Inflammatory macrophage treated with lipopolysaccharide for 1 hour (primary cell): ENCODE measurements at places on chromosomes 3 and 15.

DNA sequence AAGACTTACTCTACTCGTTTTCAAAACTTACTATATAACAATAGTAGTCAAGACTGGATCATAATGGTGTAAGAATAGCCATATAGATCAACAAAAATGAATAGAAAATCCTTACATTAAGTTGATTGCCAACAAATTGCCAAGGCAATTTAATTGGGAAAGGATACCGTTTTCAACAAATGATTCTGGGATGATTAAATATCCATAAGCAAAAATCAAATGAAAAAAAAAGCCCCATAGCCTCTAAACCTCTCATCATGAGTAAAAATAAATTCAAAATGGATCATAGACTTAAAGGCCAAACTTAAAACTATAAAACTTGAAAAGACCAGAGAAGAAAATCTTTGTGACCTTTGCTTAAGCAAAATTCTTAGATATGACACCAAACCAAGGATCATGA lies 5.3 kb upstream of the SNRK start:
- no peak for DNase-seq

DNA sequence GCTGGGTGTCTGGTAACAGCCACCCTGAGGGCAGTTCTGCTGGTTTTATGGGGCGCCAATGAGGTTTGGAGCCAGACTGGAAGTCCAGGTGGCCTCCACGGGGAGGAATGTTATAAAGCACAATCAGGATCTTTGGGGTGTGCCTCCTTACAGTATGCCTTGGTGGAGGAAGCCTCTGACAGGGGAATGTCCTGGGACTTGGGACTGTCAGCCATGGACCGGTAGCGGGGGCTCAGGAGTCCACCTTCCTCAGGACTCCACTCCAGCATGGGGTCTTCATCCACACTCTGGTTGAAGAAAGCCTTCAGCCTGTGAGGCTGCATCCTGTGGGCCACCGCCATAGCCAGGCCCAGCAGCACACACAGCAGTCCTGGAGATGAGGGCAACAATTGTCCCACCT lies 4.9 kb downstream of the DUOXA2 start:
- DNase-seq = no peak

GRCh38 chr15:85314633-85315032 lies 65.8 kb upstream of the AKAP13 start:
- no peak for DNase-seq

- DNase-seq = no peak
Observed at GRCh38 chr15:70528816-70529215, 234.5 kb downstream of the UACA start.

- no peak for DNase-seq
Observed at GRCh38 chr3:43362961-43363360, 76.6 kb downstream of the SNRK start.

- DNase-seq = no peak
Observed at GRCh38 chr3:168531116-168531515, 435.4 kb upstream of the GOLIM4 start.

DNA sequence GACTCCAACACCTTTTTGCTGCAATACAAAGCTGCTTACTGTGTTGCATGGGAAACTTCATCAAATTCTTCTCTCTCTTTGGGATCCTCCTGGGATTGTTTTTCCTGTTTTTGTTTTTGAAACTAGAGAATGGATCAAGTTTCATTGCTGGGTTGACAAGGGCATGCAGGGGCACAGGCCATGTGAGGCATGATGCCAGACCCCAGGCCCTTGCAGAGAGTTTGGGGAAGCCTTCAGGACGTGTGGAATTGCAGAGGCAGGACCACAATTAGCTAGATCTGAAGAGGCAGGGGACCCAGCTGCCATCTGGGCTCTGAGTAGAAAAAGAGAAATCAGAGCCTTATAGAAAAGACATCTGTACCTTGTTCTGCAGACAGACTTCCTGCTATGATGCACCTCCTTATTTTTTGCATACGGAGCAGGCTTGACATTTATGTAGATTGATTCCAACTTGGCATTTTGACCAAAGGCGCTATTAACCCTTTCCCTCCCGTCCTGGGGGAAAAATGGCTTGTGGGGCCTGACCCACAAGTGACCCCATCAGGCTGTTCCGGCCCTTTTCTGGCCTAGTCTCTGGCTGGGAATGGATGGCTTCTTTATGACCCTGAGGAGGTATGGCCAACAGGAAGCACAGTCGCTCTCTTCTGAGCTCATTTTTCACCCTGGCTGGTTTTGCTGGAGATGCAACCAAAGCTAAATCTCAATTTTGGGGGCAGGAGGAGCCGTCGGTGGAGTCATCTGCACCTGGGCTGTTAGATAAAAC lies 44.3 kb upstream of the CHRNB4 start:
- DNase-seq = no peak

DNA sequence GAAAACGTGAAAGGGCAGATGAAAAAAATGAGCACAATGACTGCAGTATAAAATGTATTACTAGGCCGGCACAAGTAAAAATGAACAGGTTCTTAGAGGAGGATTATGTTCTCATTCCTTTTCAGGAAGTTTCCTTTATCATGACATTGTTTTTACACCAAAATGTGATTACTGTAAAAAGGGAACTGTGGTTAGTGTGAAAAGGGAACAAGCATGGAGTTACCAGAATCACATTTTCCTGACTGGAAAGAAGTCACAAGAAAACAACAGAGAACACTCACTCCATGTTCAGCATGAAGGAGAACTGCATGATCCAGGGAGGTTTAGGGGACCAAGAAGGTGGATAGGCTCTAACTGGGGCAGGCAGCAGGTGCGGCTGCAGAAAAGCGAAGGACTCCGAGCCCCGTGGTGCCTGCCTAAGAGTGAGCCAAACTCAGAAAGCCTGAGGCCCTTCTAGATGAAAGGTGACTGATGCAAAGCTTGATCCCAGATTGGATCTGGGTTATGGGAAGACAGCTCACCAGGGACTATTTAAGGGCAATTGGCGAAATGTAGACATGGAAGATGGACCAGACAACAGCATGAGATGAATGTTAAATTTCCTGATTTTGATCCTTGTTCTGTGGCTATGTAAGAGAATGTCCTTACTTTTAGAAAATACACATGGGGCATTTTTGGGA lies 77.3 kb downstream of the CCR1 start:
- DNase-seq = peak; percentile 86

DNA sequence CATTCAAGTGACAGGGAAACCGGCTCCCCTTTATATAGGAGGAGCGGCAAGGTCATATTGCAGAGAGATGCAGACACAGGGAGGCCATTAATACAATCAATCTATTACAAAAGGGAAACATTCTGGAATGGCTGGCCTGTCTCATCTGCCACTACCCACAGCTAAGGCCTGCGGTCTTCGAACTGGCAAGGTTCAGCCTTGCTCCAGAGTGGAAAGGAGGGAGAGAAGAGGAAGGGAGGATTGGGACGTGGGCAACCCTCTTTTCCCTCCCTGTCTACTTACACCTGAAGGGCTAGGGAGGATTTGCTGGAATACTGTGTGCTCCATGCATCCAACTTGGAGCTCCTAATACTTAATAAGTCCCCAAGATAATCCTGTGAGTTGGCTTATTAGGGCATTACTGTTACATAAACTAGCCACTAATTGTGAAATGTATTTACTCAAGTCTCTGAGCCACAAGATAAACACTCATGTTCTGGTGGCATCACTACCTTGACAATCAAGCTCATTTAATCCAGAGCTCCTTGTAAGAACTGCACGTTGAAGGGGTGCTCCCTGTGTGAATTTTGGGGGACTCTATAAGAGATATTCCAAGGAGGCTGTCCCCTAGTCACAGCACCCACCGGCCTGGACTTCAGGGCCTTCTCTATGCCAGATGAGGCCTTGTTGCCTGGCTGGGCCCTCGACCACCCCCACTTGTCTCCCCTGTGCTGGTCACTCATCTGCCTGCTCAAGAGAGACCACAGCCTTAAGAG lies 19.7 kb upstream of the CCDC174 start:
- no peak for DNase-seq

DNA sequence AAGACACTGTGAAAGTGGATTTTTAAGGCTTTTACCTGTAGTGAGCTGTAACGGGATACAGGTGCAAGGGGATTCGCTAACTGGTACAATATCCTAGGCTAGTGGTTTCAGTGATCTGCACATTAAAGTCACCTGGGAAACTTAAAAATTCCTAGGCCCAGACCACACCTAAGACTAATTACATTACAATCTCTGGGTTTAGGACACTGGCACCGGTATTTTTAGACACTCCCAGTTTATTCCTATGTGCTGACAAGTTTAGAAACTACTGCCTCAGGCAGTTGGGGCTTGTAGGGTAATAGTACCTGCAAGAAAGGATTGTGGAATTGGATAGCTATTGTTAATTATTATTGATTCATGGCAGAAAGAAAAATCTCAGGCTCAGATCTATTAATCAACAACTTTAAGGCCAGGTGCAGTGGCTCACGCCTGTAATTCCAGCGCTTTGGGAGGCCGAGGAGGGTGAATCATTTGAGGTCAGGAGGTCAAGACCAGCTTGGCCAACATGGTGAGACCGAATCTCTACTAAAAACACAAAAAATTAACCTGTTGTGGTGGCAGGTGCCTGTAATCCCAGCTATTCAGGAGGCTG lies 50.4 kb upstream of the CASR start:
- no peak for DNase-seq

DNA sequence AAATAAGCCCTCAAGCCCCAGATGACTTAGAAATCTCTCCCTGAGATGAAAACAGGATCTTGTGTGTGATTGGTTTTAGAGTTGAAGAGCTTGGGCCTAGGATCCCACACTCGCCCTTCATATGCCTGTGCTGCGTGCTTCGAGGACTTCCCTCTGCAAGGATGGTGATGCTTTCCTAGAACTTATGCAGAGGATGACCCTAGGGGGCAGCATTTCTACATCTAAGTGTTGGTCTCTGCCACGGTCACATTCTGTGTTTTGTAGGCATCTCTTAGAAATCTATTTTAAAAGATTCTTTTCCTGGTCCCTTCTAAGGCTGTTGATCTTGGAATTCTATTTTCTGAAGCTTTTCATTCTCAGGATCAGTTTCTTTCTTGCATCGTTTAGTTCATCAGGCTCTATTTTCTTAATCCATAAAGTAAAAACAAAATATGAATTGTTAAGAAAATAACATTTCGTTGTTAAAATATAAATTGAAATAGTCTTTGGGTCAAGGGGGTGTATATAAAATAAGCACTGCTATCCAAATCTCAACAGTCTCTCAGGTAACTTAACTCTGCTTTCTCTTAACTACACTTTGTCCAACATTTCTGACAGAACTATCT lies 45.7 kb downstream of the WDR76 start:
- DNase-seq = peak; percentile 41

- DNase-seq = no peak
Observed at GRCh38 chr3:20197775-20198174, 11.8 kb upstream of the SGO1 start.

DNA sequence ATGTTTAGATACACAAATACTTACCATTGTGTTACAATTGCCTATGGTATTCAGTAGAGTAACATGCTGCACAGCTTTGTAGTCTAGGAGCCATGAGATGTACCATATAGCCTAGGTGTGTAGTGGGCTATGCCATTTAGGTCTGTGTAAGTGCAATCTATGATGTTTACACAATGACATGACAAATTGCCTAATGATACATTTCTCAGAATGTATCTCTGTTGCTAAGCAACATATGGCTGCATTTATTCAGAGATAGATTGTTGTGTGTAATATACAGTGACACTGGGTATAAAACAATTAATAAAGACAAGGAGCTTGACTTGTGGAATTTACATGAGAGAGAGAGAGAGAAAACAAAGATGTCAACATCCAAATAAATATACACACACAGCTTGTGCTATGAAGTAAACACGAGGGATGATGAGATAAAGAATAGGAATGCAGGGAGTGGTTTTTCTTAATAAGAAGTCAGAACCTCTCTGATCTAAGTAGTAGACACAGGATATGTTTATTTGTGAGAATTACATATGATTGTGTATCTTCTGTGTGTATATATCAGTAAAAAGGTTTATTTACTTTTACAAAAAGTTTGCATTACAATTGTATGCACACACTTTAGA lies 110.0 kb downstream of the KCNAB1 start:
- no peak for DNase-seq

DNA sequence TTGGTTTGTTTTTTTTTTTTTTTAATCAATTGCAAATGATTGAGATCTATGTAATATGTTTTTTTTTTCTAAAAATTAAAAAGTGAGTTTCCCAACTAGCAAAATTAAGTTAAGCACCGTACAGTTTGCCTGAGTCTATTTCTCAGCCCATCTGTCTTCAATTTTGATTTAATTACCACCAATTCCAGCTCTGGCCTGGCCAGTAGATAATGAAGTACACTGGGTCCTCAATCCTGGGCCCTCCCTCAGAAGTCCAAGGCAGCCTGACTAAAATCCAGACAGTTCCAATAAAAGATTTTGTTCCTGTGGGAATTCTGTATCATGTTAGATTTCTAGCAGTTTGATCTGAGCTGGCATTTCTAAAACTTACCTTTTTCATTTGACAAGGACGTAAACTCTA lies 887.2 kb downstream of the NAALADL2 start:
- DNase-seq = no peak

- no peak for DNase-seq
Observed at GRCh38 chr3:151276038-151276686, 2.2 kb downstream of the P2RY14 start.
